ENCODE measurements at places on chromosomes 16 and 17.
A peak's percentile ranks its signal among the peaks of the same experiment; 100 is the strongest.

- DNase-seq: no peak
These were observed 693.5 kb upstream of the EEF2KMT start for GRCh38 chr16:5791011-5791657.

GRCh38 chr17:72723711-72724110, 368.8 kb downstream of the SLC39A11 start:
- no peak for DNase-seq

GRCh38 chr16:50572700-50573099, 24.5 kb downstream of the NKD1 start:
- no peak for DNase-seq

DNA sequence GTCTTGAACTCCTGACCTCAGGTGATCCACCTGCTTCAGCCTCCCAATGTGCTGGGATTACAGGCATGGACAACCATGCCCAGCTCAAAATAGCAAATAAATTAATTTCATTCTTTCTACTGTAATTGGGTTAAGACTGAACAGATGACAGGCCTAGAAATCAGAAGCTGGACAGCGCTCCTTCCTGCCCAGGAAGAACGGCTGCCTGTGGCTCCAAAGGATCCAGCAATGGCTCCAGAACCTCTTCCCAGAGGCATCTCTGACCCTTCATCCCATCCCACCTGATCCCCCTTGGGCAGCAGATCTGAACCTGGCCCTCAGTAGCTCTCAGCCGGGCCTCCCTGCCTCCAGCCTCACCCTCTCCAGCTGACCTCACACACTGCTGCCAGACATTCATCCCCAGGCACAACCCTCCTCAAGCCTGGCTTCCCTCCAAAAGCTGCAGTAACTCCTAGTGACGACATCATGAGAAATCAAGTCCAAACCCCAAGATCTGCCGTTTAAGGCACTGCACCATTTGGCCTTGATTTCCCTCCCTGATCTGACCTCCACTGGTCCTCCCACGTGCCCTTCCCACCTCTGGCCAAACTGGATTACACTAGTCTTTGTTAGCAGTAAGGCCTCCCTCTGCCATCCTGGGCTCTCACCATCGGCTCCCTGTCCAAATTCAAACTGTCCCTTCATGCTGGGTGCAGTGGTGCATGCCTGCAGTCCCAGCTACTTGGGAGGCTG, 3.1 kb upstream of the MIF4GD start:
- DNase-seq: peak; percentile 65

- no peak for DNase-seq
These were observed 673 bp upstream of the CHD9 start for GRCh38 chr16:53053967-53054669.

GRCh38 chr17:54255696-54256095, 433.0 kb downstream of the KIF2B start:
- DNase-seq: no peak

DNA sequence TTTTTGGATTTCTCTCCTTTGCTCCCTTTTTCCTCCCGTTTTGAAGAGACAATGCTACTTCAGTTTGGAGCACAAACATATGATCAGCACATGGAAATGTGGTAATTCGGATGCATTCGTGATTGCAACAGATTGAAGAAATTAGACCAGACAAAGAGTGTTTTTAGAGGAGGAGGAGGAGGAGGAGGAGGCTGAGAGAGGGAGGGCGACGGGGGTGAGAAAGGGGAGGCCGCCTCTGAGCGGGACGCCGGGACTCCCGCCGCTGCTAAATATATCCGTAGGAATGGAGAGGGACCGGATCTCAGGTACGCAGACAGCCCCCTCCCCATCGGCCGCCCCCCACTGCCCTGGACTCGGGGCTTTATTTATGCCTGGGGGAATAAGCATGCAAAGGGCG, 179.3 kb downstream of the SEC14L1 start:
- peak; percentile 80 for DNase-seq

GRCh38 chr16:1043881-1044451, 28.6 kb upstream of the SSTR5 start:
- no peak for DNase-seq

GRCh38 chr16:6081320-6081976, 983.9 kb upstream of the EEF2KMT start:
- peak; percentile 2 for DNase-seq

- DNase-seq: no peak
These were observed 21.9 kb upstream of the PHAF1 start for GRCh38 chr16:67087803-67088202.

DNA sequence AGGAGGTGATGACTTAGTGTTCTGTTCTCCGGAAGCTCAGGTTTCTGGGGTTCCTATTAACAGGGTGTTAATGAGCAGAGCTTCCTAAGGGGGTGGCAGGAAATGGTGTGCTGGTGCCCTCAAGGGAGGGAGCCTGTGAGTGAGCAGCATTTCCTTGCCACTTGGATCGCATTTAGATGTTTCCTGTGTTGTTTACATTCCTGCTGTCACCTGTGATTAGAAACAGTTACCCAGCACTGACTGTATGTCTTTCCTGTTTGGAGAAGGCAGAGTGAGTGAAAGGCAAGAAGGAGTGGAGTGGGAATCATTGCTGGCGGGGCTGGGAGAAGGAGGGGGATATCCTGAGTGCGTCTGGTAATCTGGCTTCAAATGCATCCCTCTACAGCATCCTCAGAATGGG, 214.6 kb downstream of the CCDC182 start:
- DNase-seq: no peak

GRCh38 chr16:72970656-72971055, 77.3 kb downstream of the ZFHX3 start:
- DNase-seq: no peak

- DNase-seq: no peak
These were observed 138.2 kb upstream of the ERCC4 start for GRCh38 chr16:13781575-13782338.

DNA sequence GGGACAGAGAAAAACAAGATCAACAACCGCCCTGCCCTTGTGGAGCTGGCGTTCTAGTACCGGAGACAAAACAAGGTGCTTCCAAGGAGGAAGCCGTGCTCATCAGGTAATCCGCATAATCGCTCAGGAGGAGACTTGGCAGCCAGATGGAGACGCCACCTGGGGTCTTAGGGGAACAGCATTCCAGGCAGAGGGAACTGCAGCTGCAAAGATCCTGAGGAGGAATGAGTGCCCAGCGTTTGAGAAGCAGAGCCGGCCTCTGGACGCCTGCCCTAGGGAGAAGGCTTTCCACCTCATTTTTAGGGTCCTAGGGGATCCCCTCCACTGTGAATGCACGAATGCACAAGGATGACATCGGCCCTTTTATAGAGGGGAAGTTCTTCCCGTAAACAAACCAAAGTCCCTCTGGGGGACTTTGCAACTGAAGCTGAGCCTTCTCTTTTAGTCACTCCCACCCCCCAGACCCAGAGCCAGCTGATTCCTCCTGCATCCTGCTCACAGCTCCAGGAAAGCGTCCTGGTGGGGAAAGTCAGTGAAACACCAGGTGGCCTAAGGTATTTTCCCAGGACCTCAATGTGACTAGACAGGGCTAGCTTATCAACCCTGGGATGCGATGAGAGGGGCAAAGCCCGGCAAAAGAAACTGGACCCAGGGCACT, 13.2 kb upstream of the MPRIP start:
- DNase-seq: no peak

DNA sequence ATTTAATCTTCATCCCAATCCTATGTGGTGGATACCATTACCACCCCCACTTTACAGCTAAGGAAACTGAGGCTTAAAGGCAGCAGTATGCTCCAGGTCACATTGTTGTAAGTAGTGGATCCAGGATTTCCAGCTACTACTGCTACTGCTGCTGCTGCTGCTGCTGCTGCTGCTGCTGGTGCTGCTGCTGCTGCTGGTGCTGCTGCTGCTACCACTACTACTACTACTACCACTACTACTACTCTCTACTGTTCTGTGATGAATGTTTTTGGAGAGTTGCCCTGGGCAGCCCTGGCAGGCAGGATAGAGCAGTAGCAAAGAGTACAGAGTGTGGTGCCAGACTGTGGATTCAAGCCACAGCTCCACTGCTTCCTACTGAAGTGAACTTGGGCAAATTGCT, 49.3 kb upstream of the SLC12A3 start:
- no peak for DNase-seq

- DNase-seq: peak; percentile 98
These were observed 4.2 kb downstream of the MNT start for GRCh38 chr17:2396568-2397246.

DNA sequence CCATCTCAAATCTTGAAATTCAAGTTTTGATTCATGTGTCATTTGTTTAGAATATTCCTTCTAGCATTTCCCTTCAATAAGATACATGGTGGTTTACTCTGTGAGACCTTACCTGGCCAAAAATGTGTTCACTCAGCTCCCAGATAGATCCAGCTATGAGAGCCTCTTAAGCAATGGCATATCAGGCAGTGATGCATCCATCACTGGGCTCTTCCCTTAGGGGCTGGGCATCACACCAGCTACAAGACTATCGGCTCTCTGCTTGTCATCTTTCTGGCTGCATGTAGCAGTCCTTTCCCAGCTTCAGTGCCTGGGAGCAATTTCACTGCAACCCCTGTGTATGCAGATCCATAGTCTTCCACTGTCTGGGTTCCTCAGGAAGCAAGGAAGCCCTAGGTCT, 40.6 kb downstream of the GOSR1 start:
- no peak for DNase-seq

- no peak for DNase-seq
These were observed 1.1 kb downstream of the ACSF2 start for GRCh38 chr17:50426814-50427787.

GRCh38 chr16:88200896-88201185, 181.9 kb upstream of the ZNF469 start:
- DNase-seq: no peak

DNA sequence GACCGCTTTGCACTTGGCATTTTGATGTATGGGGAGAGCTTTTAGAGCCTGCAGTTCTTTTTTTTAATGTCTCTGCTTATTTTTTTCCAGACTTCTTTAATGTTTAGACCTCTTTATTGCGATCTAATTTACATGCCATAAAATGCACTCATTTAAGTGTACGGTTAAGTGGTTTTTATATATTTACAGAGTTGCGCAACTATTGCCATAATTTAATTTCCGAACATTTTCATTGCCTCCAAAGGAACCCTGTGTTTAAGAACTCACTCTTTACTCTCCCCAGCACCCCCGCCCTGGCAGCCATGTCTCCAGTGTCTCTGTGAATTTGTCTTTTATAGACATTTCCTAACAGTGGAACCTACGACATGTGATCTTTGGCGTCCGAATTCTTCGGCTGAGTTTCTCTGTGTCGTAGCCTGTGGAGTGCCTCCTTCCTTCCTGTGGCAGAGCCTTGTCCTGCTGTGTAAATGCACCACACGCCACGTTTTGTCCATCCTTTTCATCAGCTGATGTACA, 24.0 kb downstream of the ZNF750 start:
- DNase-seq: no peak

GRCh38 chr16:77759201-77759600, 29.2 kb upstream of the VAT1L start:
- DNase-seq: no peak

GRCh38 chr17:27323538-27324215, 29.8 kb downstream of the WSB1 start:
- peak; percentile 9 for DNase-seq

- DNase-seq: peak; percentile 90
These were observed 47.8 kb upstream of the HAS3 start for GRCh38 chr16:69057400-69058378.

GRCh38 chr17:61770043-61770442, 93.3 kb downstream of the BRIP1 start:
- peak; percentile 4 for DNase-seq

DNA sequence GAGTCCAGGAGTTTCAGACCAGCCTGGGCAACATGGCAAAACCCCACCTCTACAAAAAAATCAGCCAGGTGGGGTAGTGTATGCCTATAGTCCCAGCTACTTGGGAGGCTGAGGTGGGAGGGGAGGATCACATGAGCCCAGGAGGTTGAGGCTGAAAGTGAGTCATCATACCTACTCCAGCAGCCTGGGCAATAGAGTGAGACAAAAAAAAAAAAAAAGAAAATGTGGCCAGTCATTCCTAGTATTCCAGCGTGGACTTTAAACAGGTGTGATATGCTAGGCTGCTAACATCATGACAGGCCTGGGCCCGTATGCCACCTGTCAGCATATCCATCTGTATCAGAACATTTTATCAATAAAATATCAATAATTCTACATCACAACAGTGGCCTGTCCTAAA, 143.3 kb downstream of the AATF start:
- no peak for DNase-seq

DNA sequence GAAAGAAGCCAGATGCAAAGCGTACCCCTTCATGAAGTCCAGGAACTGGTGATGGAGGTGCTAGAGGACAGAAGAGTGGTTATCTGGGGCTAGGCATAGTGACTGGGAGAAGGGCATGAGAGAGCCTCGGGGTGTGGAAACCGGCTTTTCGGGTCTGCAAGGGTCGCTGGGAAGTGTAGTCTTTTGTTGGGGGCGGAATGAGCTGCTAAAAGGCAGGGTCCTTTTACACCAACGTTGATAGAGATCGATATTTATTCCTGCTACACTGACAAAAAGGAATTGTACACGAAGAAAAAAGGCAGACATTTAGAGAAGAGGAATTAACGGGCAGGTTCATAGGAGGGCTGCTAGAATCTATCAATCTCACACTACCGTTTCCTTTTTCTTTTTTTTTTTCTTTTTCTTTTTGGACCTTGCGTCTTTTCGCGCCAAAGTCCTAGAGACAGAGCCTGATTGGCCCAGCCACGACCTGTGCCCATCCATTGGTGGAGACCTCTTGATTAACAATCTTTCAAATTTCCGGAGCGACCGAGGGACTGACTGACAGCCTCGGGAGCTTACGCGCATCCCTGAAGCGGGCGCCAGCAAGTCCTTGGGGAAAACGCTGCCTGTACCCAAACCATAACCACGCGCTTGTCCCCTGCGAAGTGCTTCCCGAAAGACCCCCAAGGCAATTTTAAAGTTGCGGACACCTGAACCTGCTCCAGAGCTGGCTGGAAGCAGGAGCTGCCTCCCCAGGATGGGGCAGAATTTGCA, 27.7 kb upstream of the DHRS7B start:
- DNase-seq: peak; percentile 77

- no peak for DNase-seq
These were observed 7.5 kb upstream of the NFATC2IP start for GRCh38 chr16:28943281-28943680.

GRCh38 chr17:17354560-17355349, 51.6 kb downstream of the NT5M start:
- peak; percentile 58 for DNase-seq

GRCh38 chr16:22428654-22429053, 54.2 kb upstream of the CDR2 start:
- DNase-seq: no peak

- no peak for DNase-seq
These were observed 772 bp downstream of the PFAS start for GRCh38 chr17:8249621-8250500.

GRCh38 chr16:29678691-29679267, at the start of gene QPRT:
Gene QPRT, plus strand, starts transcription at chr16:29679180. Its CDS starts 18 bp downstream, at chr16:29679198.
- DNase-seq: peak; percentile 78

- DNase-seq: peak; percentile 83
These were observed 12.9 kb upstream of the ELAC2 start for GRCh38 chr17:13030459-13031300.

DNA sequence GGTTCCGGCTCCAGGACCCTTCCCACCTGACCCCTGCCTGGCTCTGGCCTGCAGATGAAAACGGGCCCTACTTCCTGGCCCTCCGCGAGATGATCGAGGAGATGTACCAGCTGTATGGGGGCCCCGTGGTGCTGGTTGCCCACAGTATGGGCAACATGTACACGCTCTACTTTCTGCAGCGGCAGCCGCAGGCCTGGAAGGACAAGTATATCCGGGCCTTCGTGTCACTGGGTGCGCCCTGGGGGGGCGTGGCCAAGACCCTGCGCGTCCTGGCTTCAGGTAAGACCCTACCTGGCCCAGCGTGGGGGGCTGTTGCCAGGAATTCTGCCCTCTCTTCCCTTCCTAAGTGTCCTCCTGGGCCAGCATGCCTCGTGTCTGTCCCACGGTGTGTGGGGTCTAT, 8.6 kb upstream of the SLC7A6 start:
- DNase-seq: no peak

Data from fibroblast of upper back skin (primary cell).